ENCODE measurements at places on chromosomes 12 and 14.

GRCh38 chr14:81450100-81450531 is 50.0 kb upstream of the STON2 start:
- DNase-seq: no peak

GRCh38 chr12:124319368-124320050 is 24.6 kb downstream of the RFLNA start:
- DNase-seq: no peak

- DNase-seq: no peak
Measured at GRCh38 chr12:28939427-28939826, 209.7 kb upstream of the FAR2 start.

DNA sequence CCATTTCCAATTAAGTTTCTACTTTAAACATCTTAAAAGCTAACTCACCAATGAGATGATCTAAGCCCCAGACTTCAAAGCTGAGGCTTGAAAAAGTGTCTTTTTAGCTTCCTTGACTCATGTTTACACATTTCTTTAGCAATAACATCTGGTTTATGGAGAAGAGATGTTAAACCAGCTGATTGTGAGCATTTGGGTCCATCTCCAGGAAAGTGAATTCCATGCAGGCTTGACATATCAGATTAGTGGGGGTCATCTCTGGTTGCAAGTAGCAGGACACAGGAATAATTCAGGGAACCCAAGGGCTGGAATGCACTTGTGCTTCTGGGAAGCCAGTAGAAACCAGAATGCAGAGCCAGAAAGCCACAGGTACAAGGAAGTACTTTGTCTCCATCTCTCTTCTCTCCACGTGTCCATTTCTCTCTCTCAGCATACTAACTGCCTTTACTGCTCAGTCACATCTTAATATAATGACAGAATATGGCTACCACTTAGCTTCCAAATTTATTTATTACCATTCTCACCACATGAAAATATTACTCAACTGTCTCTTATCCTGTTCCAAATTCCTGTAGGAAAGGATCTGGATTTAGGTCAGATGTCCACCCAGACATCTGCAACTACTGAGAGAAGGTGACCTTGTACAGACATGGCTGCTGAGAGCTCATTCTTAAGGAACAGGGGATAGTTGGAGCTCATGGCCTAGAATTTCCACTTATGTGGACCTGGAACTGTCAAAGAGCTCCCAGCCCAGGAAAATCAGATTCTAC is 104.4 kb downstream of the SCN8A start:
- no peak for DNase-seq

DNA sequence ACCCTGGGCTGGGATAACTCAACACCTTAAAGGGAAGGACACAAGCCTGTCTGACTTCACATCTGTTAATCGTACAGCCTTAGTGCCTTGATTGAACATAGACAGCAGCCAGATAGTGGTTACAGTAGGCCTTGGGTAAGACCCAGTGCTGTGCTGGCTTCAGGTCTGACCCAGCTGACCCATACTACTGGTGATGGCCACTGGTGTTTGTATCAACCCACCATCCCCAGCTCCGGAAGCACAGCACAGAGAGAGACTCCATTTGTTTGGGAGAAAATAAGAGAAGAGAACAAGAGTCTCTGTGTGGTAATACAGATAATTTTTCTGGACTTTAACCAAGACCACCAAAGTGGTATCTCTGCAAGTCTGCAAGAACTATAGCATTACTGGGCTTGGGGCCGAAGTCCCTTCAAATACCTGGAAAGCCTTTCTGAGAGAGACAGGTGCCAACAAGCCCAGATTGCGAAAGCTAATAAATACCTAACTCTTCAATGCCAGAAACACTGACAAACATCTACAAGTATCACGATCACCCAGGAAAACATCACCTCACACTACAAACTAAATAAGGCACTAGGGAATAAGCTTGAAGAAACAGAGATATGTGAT is 330.1 kb upstream of the GARIN2 start:
- DNase-seq: no peak

DNA sequence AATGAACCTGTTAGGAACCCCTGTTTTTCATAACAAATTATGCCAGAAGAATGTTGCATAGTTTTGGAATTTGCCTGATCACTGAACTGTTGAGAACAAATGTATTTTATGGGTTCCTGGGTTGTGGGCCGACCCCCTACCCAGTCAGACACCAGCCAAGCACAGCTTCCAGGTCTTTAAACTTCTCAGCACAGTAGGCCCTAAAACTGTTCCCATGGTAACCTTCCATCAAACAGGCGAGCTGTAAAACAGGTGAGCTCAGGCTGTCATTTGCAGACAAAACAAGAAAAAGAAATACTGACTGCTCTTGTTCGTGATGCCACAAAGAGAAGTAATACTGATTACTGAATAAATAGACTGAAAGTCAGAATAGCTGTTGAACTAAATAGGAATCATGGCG is 147.0 kb downstream of the PTPRO start:
- DNase-seq: no peak

- DNase-seq: peak; percentile 9
Measured at GRCh38 chr12:114238808-114239207, 167.1 kb downstream of the TBX5 start.

DNA sequence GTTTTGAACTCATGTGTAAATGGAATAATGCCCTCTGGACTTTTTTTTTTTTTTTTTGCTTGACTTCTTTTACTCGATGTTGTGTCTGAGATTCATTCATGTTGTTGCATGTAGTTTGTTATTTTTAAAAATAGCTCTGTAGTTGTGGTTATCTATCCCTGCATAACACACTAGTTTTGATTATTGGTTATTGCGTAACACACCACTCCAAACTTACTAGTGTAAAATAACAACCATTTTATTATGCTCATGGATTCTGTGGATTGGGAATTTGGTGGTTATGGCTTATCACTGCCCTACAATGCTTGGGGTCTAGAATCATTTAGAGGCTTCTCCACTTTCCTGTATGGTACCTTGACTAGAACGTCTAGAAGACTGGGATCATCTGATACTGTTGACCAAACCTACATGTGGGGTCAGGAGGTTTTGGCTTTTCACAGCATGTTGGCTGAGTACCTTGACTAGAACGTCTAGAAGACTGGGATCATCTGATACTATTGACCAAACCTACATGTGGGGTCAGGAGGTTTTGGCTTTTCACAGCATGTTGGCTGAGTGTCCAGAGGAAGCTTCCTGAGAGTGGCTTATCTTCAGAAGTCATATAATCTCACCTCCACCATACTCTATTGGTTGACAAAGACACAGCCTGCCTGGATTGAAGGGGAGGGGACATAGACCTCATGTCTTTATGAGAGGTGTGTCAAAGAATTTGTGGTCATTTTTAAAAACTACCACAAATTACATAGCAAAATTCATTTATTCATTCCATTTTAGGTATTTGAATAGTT is 11.6 kb downstream of the VRK1 start:
- no peak for DNase-seq

- no peak for DNase-seq
Measured at GRCh38 chr14:96631030-96631429, 128.8 kb downstream of the PAPOLA start.

DNA sequence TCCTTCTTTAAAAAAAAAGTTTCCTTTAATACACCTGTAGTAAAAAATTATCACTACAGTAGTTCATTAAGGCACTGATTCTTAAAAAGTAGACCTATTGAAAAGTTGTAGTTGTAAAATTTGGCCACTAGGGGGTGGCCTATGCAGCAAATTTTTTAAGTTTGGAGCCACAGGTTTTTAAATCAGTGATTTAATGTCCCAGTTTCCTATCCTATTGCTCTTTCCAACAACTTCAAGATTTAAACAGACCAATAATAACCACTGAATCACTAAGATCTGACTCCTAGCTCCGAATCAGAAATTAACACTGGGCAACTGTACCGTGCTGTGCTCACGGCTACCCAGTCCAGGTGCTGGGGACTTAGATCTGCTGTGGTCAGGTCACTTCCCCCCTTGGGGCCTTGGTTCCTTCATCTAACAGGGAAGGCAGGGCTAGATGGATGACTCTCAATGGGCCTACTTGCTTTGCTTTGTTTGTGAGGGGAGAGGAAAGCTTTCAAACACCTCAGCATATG is 279.3 kb downstream of the MED13L start:
- peak; percentile 17 for DNase-seq

GRCh38 chr14:68459480-68460136 is 333.3 kb downstream of the ZFP36L1 start:
- DNase-seq: no peak

- no peak for DNase-seq
Measured at GRCh38 chr12:94182986-94183707, 34.8 kb downstream of the PLXNC1 start.

DNA sequence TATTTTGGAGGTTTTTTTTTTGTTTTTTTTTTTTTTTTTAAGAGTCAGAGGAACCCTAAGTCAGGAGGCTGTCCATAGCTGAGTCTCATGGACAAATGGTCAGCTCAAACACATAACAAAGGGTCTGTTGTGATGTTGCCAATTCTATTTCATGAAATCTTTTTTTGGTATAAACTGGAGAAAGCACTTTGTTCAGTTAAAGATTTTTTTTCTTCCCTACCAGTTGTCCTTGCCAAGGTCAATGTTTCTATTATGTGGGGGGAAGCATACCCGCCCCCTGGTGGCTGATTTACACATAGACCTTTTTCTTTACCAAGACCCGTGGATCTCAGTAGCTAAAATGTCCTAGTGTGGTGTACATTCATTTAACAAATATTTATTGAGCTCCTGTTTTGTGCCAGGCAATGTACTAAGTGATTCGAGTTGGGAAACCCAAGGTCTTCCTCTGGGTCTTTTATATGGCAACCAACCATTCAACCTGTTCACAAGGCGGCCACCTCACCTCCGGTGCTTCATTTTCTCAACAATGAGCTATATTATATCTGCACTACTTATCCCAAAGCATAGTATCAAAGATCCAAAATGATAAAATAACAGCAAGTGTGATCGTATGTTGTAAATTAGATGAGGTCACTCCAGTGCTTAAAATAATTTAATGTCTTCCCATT is 214.5 kb downstream of the PAH start:
- peak; percentile 24 for DNase-seq

DNA sequence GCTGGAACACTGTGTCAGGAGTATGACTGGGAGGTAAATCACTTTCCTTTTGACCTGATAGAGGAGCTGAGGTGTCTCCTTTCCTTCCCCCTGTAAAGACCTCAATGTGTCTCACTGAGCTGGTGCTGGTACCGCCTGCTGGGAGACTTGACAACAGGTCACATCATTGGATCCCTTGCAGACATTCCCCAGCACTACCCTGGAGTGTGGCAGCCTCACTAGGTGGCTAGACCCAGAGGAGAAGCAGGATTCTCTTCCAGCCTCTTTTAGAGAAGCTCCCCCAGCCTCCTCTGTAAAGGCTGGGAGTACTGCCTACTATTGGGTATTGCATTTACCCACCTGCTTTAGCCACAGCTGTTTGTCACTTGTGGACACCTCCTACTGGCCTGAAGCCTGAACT is 223.9 kb downstream of the ADGRD1 start:
- DNase-seq: no peak

DNA sequence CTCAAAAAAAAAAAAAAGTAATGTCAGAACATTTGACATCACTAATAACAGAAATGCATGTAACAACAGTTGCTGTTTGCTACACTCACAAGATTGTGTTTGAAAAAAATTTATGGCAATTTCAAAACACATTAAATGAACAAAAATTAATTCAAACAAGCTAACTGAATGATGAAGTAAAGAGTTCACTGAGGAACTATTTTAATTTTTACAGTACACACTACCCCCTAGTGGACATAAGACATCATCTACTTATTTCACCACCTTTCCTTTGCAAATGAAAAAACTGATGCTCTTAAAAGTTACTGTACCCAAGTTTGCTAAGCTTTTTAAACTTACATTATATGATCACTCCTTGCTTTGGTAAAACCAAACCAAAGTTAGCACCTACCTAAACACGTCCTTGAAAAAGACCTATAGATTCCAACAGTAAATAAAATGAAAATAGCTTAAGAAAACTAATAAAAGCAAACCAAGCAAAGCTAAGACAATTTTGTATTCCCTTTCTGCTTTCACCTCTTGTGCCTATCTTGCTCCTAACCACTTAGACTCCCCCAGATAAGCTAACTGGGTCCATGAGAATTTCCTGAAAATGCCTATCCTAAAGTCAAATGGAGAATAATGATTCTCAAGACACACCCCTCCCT is 22.2 kb downstream of the UBE2N start:
- no peak for DNase-seq

DNA sequence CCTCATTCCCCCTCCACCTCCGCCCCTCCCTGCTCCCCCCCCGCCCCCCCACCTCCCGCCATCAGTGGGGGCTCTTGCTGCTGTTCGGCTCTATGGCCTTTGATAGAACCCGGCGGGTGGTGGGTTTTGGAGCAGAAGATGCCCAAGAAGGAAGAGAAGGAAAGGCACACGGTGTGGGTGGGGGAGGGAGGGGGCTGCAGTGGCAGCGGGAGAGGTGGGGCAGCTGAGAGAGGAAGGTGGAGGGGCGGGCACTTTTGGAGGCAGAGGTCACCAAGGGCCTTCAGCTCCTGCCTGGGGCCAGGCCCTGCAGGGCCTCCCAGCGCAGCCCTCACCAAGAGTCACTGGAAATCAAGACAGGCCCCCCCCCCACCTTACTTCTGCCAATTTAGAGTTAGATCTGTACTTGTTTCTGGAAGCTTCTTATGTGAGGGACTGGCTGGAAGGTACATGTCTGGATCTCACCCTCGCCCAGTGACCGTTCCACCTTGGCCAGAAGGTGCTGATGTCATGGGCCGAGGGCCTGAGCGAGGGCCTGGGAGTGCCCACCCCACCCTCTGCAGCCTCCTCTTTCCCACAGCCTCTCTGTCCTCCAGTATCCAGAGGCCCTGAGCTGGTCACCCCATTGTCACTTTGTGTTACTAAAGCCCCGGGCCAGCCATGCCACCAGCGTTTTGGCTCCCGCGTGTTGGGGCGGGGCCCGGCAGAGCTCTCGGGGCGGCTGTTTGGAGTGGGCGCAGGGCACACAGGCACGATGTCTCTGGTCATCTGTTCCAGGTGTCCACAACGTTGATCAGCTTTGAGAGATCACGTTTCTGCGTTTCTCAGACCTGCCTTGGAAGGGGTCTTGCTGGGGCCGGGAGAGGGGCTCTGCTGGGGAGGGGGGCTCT is 153.9 kb downstream of the KIF26A start:
- DNase-seq: no peak

DNA sequence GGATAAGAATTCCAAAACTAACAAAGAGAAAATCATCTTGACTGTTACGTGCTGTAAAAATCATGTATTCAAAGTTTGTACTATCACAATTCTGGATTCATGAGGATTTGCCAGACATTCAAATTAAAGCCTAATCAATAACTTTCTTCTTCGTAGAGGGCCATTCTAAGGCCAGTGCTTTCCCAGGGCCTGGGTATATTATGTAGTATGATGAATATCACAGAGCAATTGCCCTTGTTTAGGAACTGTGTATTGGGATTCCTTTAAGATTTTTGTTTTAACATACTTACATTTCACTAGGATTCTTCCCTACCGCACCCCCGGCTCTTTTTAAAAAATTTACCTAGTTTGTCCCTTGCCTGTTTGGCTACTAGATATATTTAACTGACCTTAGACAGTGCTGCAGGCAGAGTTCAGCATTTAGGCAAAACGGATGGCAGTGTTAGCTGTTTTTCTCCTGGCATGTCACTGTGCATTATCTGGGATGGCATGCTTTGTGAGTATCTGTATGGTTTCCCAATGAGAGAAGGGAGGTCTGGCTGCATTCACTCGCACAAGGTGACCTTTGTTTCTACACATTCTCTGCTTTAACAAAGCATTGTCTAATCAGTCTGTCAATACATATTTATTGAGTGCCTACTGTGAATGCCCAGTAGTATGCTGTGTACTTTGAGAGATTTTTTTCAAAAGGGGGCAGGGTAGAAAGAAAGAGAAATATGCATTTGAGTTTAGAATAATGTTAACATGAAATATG is 63.3 kb downstream of the ERC1 start:
- DNase-seq: no peak

- DNase-seq: no peak
Measured at GRCh38 chr14:74601982-74602381, 10.1 kb downstream of the LTBP2 start.

- no peak for DNase-seq
Measured at GRCh38 chr14:66121859-66122258, 364.3 kb upstream of the CCDC196 start.
